ENCODE measurements at places on chromosomes 4 and X. TPM values are rescaled to one million over a fixed set of nuclear protein-coding genes. Genes with fewer than 3 reads are reported as not detected.

GRCh38 chr4:81503586-81503985 is 31.9 kb upstream of the RASGEF1B start:
- no peak for DNase-seq

DNA sequence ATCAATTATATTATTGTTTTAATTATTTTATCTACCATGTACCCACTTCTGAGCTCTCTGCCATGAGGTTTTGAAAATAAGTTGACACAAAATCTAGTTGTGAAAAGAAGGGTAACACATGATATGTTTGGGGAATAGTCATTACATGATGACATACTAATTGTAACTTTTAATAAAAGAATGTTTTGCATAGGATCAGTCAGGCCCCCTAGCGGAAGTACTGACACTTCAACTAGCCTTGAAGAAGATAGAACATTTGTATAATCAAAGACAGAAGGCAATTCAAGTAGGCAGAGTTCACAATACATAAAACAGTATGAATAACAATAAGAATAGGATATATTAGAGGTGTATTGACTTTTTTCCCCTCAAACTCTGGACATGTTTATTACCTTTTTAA is 1191.0 kb upstream of the AGA start:
- DNase-seq: no peak

DNA sequence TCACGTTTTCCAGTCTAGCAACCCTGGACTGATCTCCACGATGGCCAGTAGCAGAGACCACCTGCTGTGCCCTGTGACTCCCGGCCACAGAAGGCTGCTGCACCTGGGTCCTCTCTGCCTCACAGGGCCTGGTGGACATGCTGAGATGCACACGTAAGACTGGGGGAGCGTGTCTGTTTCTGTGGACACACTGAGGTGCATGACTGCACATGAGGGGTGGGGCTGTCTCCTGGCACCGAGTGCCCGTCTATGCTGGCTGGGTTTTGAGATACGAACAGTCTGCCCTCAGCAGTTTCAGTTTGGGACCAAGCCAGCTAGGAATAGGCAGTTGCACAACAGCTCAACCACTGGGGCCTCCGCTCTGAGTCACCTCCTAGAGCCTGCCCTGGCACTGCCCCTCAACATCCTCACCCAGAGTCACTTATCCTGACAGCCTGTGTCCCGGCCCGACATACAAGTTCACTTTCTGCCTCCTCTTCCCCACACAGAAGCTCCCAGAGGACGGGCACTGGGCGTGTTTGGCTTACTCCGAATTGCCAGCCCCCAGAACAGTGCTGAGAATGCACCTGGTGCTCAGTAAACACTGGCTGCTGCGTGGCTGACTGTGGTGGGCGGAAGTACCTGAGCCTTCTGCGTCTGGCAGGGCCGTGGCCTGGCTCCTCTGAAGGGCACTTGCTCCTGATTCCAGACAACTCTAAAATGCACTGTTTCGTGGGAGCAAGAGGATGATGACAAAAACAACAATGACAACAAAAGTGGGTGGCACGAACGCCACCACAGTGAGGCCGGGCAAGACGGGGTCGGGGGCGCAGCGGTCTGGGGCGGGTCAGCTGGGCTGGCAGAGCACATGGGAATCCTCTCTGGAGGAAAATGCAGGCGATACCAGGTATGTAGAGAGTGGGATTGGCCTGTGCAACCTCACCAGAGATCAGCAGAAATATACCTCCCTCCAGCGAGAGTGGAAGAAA is 30.9 kb downstream of the RNF212 start:
- DNase-seq: no peak

Gene UGT2B15
- total RNA-seq: 8.2 TPM

Gene CFP
- total RNA-seq: 14.1 TPM
